M059J (cell line): ENCODE measurements at places on chromosomes 2 and 18.

- DNase-seq = no peak
Observed at GRCh38 chr2:238107525-238108422, 7.6 kb downstream of the ESPNL start.

DNA sequence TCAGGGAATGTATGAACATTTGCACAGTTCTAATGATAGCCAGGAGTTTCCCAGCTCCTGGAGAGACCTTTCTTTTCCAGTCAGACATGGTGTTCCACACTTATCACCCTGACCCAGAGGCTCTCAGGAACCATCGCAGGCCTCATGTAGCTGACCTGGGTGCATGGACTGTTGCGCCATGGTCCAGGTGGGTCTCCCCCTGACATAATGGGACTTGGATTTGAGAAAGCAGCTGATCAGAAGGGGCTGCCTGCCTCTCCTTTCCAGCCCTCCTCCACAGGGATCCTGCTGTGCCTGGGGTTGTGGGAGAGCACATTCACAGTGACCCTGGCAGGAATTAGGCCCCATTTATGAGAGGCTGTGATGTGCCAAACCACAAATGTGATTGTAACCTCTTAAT, 133.4 kb upstream of the ALPP start:
- DNase-seq = no peak

DNA sequence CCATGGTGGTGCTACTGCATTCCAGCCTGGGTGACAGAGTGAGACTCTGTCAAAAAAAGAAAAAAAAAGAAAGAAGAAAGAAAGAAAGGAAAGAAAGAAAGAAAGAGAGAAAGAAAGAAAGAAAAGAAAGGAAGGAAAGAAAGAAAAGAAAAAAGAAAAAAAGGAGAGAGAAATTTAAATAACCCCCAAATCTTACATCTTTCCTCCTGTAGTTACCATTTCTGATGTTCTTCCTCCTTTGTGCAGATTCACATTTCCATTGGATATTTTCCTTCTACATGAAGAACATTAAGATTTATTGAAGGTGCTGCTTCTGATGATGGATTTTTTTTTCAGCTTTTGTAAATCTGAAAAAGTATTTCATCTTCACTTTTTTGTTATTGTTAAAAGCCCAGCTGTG, 97.4 kb upstream of the TGFA start:
- DNase-seq = no peak

DNA sequence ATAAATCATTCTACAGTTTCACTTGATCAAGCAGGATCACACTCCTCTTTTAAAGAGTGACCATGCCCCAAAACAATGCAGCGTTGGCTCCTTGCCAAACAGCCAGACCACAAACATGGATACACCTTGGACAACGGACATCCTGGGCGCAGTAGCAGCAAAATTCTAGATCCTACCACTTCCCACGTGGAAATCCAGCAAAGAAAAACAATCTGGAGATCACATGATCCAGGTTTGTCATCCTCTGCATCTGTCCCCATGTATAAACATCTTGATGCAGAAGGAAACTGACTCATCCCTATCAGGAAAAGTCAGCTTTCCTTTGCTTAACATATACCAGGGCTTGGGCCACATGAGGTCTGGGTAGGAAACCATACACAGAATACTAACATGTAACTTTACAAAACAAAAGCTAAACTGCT, 53.1 kb downstream of the ZNF521 start:
- peak; percentile 98 for DNase-seq

GRCh38 chr18:59685501-59685900, 11.7 kb downstream of the CCBE1 start:
- DNase-seq = peak; percentile 53

DNA sequence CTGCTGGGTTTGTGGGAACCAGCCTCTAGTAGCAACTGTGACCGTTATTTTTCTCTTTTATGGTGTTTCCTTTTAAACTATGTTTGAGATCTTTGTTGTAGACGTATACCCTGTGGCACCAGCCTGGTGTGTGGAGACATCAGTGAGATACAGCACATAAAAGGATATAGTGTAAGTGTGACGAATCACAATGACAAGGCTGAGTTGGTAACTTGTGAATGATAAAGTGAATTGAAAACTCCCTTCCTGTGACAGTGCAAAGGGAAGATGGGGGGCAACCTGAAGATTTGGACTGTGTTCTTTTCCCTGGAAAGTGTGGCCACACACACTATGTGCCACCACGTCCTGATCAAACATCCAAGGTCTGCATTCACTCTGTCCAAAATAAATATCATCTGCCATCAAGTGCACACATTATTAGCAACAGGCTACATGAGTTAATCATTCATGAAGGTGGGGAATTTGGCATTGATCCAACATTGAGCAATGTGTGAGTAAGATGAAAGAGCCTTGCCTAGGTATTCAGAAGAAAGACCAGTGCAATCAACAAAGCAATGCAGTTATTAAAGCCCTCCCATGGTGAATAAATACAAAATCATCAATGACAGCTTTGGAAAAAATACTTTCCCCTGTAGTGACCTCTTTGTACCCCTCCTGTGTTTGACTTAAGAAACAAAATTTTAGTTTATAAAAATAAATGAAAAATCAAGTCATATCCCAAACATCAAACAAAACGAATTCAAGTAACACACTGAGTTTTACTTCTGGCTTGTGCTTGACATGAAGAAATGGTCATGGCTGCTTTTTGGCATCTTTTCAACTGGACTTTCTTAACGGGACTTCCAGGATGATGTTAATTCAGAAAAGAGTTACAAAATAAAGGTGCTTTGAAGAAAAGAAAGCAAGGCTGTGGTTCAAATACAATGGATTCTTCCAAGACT, 1280.5 kb upstream of the ZEB2 start:
- DNase-seq = peak; percentile 12

- no peak for DNase-seq
Observed at GRCh38 chr18:33757037-33757436, 179.0 kb downstream of the ASXL3 start.

- DNase-seq = no peak
Observed at GRCh38 chr2:28497206-28497605, 1.3 kb downstream of the PLB1 start.

GRCh38 chr2:67919490-67919889, 143.3 kb downstream of the C1D start:
- DNase-seq = no peak

GRCh38 chr2:96775160-96775559, 14.5 kb downstream of the CNNM4 start:
- no peak for DNase-seq

- no peak for DNase-seq
Observed at GRCh38 chr2:143482316-143482715, 353.1 kb downstream of the ARHGAP15 start.

DNA sequence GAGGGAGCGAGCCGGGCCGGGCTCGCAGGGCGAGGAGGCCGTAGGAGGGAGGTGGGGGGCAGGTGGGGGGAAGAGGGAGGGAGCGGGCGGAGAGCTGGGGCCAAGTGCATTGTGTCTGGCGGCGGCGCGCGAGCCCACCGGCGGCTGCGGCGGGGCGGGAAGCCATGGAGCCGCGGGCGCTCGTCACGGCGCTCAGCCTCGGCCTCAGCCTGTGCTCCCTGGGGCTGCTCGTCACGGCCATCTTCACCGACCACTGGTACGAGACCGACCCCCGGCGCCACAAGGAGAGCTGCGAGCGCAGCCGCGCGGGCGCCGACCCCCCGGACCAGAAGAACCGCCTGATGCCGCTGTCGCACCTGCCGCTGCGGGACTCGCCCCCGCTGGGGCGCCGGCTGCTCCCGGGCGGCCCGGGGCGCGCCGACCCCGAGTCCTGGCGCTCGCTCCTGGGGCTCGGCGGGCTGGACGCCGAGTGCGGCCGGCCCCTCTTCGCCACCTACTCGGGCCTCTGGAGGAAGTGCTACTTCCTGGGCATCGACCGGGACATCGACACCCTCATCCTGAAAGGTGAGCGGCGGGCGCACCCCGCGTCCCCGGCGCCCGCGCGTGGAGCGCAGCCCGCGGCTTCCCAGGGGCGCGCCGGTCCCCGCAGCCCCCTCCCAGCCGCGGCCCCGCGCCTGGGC, at the start of gene TMEM178A:
Gene TMEM178A (plus strand): TSS at position 107 of the 680 bp plus-strand sequence. CDS start 58 bp downstream, at position 165.
- DNase-seq = peak; percentile 15

DNA sequence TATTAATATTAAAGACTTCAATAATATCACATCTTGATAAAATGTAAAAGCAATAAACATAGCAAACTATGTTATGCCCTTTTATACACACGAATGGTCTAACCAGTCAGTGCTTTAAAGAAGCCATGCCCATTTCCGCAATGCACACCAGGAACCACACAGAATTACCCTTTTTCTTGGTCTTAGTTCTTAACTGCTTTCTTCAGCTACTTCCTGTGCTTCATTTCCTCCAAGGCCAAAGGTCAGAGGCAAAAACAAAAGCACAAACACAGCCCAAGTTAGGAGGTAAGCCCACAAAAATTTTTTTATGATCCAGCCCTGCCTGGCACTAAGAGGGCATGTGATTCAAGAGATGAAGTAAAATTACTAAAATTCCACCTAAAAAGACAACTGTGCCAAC, 267.2 kb downstream of the FBXO15 start:
- peak; percentile 70 for DNase-seq

DNA sequence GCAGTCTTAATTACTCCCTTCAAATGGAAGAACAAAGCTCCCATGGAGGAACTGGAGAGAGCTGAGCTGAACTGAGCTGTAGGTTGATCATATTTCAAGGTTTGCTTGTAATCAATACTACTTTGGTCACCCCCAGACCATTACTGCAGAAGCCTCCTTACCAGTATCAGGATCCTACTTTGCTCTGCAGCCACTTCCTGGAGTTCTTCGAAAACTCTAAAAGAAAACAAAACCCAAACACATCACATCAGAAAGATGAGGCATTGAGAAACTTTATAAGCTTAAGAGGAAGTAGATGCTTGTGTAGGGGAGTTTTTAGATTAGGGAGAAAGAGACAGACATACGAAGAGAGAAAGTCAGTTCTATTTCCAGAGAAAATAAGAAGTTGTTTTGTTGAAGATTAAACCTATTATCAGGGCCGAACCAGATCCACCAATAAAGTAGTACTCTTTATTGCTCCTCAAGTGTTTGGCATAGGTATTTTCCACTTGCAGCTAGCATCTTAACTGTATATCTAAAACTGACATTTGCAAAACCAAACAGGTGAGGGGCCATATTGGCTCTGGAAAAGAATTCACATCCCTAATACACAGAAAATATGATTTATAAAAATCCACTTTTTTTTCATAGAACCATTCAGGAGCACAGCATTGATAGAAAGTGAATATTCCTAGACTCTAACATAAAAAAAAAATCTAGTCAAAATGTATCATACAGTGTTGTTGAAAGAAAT, 166.9 kb upstream of the KLF7 start:
- no peak for DNase-seq
